ENCODE measurements at places on chromosomes 2 and 18.
A peak's percentile ranks its signal among the peaks of the same experiment; 100 is the strongest.

- DNase-seq = peak; percentile 81
Observed at GRCh38 chr2:207133820-207134519, 31.8 kb downstream of the KLF7 start.

DNA sequence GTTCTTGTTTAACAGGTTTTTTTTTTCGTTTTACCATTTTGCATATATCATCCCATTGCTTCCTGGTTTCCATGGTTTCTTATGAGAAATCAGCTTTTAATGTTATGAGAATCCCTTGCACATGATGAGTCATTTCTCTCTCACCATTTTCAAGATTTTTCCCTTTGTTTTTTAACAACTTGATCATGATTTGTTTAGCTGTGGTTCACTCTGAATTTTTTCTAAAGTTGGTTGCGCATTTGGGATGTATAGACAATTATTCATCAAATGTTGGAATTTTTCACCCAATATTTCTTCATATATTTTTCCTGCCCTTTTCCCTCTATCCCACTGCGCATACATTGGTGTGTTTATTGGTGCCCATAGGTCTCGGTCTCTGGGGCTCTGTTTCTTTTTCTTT, 42.4 kb upstream of the BIN1 start:
- peak; percentile 88 for DNase-seq

- no peak for DNase-seq
Observed at GRCh38 chr2:218658671-218659257, 659 bp downstream of the ZNF142 start.

GRCh38 chr2:163554864-163555263, 180.9 kb downstream of the FIGN start:
- peak; percentile 28 for DNase-seq

DNA sequence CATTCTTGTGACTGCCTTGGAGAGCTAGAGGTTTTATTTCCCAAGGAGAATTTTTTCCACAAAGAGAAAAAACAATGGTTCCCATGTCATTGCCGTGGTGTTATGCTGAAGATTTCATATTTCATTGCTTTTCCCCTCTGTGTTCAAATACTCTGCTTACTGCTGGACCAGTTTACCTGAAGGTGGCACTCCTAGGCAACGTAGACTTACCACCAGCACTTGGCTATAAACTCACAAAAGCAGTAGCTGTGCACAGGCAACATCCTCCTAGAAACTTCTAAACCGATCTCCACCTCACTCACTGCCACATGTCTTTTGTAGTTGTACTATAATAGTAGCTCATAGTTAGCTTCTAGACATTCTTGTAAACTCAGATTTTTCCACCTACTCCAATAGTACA, 1319.7 kb upstream of the CRIM1 start:
- no peak for DNase-seq

- no peak for DNase-seq
Observed at GRCh38 chr2:25537526-25537925, 135.9 kb downstream of the DTNB start.

DNA sequence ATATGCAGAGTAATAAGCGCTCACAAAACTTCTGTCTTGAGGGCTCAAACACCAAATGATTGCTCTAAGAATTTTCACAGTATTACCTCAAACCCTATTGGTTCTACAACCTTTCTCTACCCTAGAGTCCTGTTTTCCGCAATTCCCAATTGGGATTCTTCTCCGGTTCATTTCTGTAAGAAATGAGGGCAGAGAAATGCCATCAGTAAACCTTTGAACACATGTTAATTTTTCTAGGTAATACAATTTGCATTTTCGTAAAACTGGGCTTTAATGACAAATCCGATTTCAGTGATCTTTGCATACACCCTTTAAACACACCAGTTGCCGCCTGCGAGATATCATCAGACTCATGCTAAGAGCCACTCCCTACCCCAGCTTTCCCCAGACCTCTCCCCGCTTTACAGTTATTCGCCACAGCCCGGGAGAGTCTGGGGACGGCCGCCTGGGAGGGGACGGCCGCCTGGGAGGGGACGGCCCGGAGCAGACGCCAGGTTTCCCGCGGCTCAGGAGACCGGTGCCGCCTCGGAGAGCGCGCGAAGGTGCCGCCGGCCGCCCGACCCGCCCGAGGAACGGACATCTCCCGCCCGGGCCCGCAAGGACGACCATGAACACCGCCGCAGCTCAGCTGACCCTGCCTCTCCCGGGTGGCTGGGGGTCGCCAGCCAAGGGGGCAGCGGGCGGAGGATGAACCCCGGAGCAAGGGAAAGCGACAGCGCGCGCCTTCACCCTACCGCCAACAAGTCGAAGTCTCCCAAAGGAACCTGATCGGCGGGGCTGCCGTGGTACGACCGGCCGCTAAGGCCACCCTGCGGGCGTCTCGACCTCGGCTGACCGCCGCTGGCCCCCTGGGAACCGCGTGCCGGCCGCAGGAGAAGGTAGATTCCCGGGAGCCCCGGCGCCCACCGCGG, 463 bp downstream of the SMC6 start:
- no peak for DNase-seq

- DNase-seq = no peak
Observed at GRCh38 chr18:9715978-9716774, 8.1 kb downstream of the RAB31 start.

- no peak for DNase-seq
Observed at GRCh38 chr2:239735829-239736357, 289.2 kb downstream of the NDUFA10 start.

DNA sequence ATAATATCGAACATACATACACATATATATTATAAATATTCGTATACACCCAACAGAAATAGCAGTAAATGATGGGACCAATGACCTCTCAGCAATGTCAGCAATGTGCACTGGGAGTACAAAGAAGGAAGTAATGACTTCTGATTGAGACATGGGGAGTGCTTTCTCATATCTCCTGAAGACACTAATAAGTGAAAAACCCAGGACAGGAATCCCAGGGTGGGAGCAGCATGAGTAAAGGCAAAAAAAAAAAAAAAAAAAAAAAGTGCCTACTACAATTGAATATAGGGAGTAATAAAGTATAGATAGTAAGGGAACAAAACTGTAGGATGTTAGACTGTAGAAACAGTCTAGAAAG, 491.3 kb downstream of the IRS1 start:
- DNase-seq = no peak

DNA sequence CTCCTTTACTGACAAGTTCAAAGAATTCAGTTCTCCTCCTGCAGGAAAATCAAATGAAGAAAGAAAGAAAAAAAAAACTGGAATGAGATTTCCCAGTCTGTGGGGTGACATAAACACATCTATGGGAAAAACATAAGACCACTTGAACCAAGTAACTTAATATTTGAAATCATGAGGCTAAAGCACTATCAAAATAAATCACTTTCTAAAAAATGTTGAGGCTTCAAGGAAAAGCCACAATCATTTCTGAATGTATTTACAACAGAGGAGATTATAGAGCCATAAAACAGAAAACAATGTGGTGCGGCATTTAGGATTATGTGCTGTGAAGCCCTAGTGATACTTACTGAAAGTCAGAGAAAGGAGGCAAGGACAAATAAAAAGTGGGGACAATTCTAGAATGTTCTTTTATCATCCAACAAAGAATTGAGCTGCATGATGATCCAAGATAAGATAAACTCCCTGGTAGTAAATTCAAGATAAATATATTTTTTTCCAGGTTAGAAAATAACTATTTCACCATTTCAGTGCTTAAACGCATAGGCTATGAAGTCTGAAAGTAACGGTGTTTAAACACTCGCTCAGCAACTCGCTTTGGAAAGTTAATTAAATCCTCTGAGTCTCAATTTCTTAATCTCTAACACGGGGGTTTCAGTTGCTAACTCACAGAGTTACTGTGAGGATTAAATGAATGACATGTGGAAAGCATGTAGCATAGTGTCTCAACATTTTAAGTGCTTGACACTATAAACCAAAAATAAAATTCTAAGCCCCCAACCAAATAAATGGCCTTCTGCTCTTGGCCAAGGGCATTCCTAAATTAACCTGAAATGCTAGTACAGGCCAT, 288.5 kb downstream of the AGPS start:
- no peak for DNase-seq

- DNase-seq = peak; percentile 36
Observed at GRCh38 chr2:29192526-29192925, 77.3 kb downstream of the CLIP4 start.

DNA sequence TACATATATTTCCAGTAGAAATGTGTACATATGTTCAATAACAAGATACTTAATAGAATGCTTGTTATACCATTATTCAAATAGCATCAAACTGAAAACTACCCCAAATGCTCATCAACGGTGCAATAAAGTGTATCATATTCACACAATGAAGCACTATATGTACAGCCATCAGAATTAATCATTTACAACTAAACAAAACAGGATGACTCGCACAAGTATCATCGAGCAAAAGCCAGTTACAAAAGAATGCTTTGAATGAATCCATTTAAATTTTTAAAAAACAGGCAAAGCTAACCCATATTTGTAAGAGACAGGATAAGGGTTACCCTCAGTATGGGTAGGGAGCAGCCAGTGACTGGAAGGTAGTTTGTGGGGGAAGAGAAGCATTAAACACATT, 132.8 kb upstream of the PDE1A start:
- no peak for DNase-seq

DNA sequence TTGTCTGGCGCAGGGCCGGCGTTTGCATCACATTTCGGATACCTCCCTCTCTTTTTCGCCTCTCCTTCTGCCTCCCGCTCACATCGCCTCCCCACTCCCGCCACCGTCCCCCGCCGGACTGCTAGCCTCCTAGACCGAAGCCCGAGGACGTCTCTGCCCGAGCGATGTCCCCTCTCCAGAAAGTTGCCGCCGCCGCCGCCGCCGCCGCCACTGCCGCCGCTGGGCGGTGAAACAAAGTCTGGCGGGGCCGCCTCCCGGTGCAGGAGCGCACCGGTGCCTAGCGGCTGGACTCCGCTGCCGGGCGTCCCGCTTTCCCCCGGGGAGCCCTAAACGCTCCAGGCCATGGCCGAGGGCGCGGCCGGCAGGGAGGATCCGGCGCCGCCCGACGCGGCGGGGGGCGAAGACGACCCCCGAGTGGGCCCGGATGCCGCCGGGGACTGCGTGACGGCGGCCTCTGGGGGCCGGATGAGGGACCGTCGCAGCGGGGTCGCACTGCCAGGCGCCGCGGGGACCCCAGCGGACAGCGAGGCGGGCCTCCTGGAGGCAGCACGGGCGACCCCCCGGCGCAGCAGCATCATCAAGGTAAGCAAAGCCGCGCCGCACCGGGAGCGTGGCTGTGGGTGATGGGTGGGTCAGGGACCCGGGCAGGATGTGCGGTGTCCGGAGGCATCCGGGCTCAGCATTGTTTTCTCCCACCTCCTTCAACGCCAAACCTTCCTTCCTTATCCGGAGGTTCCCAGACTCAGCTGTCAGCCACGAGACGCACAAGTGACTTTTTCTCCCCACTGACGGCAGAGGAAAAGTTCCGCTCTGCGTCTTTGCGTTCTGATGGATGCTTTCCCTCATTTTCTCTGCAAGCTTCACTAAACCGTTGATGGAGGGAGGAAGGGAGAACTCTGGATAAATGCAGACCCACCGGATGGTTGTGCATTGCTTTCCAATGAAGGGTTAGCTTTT, 643 bp downstream of the PLCL1 start:
- DNase-seq = no peak

DNA sequence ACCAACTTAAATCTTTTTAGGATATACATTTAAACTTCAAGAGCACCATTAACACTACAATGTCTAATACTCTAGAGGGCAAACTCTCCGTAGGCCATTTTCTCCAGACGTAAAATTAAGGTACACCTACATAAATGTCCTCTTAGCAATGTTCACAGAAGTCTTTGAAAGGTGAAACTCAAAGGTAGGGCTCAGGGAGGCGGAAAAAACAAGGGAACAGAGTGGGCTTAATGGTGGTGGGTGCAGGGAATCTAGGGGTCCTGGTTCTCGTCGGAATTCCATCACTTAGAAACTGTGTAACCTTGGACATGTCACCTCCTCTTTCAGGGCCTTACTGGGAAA, 668 bp downstream of the NFU1 start:
- no peak for DNase-seq

- DNase-seq = peak; percentile 41
Observed at GRCh38 chr2:212723226-212723625, 184.6 kb upstream of the ERBB4 start.

- DNase-seq = no peak
Observed at GRCh38 chr2:234286118-234286598, 210.7 kb downstream of the ARL4C start.

GRCh38 chr2:12602661-12603060, 114.1 kb upstream of the TRIB2 start:
- DNase-seq = no peak

GRCh38 chr2:158004126-158004764, 97.4 kb upstream of the UPP2 start:
- no peak for DNase-seq

DNA sequence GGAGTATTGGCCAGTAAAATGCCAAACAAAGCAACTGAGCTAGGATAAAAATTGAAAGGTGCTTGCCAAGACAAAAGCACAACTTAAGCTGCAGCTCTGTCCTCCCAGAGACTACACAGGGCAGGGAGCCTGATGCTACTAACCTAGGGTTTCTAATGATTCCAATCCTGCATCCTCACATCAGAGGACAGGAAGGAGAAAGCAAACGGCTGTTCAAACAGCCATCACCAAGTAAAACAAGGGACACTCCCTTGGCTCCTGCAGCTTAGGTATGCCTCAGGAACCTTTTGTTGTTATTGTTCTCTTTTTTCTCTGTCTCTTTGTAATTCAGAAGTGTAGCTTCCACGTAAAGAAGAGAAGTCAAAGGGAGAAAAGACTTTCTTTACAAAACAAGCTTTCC, 99.5 kb downstream of the TCF4 start:
- DNase-seq = no peak

DNA sequence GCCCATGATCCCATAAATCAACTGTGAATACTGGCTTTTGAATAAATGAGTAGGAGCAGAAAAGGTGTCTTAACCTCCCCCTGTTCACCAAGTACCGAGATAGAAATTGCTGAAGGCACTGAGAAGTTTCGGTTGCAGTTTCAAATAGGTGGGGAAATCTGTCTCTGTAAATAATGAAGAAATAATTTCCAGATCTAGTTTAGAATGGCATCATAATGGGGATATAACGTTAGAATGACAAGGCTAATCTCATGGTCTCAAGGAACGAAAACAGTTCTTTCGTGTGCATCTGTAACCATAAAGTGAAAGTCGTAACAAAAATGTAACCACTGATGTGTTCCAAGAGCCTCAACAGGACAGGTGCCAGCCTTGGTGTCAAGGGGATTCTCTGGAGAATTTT, 49.9 kb upstream of the TMEM18 start:
- no peak for DNase-seq

GRCh38 chr2:8462280-8462679, 219.6 kb upstream of the ID2 start:
- DNase-seq = no peak

DNA sequence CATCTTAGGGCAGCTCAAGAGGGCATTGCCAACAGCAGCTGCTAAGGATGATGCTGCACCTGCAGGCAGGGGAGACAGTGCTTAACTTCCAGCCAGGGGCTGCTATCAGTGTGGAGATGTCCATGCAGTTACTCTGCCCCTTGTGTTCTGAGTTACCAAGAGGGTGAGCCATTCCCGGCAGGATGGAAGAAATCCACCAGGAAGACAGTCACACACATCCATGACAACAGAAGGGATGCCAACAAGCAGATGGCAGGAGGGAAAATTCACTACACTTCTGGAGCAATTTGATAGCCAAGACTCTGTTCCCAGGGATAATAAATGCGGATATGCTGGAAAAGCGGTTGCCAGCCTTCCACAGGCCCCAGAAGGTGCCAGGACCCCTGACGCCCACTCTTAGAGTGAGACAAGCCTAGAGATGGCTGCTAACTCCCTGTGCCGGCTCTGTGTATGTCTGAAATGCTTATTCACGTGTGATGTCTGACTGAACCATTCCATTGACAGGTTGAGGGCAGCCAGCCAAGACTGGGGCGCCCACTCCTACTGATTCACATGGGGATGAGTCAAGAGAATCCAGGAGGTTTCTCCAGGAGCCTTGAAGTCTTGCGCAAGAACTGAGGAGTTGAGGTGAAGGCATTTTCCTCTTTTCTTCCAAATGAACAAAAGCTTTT, 24.5 kb downstream of the LOXHD1 start:
- DNase-seq = peak; percentile 22

Data from non-pigmented ciliary epithelial cell (primary cell).